ENCODE measurements at places on chromosomes 2 and 18. TPM values are rescaled to one million over a fixed set of nuclear protein-coding genes. Genes with fewer than 3 reads are reported as not detected.

DNA sequence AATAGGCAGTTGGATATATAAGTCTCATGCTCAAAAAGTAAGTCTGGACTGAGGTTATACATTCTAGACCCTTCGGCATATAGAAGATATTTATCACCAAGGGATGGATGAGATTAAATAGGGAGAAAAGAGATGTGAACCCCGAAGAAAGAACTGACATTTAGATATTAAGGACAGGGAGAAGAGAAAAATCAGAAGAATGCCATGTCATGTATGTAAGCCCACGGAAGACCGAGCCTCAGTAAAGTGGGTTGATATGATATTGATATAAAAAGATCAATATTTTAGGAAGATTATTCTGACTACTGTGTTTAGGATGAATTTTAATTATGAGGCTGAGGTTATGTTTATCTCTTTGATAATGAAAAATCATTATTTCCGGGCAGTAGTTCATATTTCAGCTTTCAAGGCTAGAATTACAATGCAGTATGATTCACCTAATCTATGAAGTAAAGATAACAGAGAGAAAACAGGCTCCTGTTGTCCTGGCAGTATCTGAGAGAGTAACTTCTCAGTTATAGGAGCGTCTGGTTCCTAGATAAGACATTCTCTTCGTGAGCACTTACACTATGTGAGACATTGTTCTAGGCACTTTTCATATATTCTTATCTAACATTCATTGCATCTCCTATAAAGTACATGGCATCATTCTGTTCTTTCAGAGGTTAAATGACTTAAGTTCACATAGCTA is 83.0 kb downstream of the UBR3 start:
- no peak for DNase-seq

- no peak for DNase-seq
Measured at GRCh38 chr2:75326645-75327044, 127.3 kb upstream of the TACR1 start.

- no peak for DNase-seq
Measured at GRCh38 chr18:34929336-34929780, 111.9 kb upstream of the MAPRE2 start.

DNA sequence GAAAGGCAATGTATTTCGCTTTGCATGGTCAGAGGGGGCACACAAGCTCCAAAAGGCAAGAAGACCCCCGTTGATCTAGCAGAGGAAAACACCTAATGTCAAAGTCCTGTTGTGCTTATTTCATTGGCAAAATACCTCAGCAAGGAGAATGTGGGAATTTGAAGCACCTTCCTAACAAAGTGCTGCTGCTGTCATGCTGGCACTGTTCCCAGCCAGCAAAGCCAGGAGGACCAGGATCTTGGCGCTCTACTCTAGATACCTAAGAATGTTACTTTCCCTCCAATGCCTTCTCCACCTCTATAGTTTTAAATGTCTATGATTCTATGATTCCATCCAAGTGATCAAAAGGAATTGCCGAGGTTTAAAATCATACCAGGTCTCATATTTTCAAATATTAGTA is 867.9 kb upstream of the POU3F3 start:
- DNase-seq, result no peak

GRCh38 chr18:65363911-65364632 is 386.7 kb upstream of the CDH7 start:
- DNase-seq, result no peak

DNA sequence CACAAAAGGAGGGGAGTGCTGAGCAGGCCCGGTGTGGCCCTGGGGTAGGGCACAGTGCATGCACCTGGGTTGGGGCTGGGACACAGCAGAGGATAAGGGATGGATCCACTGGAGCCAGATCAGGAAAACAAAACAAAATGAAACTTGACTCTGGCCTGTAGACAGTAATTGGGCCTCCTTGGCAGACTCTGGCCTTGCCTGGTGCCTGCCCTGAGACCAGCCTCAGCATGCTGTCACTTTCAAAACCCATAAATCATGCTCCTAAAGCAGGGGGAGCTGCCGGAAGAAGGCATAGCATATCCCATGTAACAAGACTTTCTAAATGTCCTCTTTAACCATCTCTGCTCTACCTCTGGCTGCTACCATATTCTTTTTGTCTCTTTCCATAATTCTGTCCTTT is 61.1 kb upstream of the IGFBP5 start:
- DNase-seq, result no peak

DNA sequence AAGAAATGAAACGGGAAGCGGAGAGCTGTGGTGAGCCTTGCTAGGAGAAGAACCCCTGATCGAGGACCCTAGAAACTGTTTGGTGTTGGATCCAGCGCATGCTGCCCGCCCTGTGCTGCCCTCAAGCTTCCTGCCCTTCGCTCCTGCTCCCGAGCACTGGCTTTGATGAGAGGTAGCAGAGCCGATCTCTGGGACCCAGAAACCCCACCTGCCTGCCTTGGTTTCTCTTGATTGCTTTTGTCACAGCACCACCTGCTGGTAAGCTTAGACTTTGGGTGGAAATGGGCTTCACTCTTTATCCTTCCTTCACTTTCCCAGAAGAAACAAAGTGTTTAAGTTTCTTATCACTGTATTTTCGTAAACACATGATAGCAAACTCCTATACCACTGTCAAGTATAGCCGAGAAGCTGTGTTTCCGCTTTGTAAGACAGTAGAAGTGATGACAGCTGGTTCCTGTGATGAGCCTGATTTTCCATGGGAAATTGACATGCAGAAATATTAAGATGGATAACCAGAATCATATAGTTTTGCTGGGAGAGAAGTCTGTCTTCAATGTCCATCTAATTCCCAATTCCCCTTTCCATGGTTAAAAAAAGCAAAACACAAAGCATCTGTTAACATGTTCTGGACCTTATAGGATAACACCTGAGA is 267.4 kb downstream of the PHLPP1 start:
- DNase-seq, result peak; percentile 34

The DSG4 gene
- total RNA-seq, result not detected
